Left lung (tissue), 14 donors: ENCODE measurements at places on chromosomes 6 and 20. TPM values are rescaled to one million over a fixed set of nuclear protein-coding genes. Genes with fewer than 3 reads are reported as not detected.

DNA sequence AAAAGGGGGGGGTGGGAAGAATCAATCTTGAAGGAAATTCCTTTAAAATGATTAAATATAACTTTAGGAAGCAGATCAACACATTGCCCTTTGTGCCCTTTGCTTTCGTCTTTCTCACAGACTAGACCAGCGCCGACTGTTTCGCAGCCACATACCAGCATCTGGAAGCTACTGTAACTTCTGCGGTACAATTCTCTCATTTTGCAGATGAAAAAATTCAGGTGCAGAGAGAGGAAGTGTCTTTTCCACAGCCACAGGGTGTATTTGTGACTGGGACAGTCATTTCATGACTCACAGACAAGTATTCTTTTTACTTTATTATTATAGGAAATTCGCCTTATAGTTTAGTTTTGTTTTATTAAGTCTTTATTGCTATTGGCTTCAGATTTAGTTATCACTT is 84.2 kb downstream of the UST start:
- no peak overlapping the region for H3K27ac ChIP-seq
- no peaks in the 10 kb centered on the region for H3K36me3 ChIP-seq
- no peak for DNase-seq
- no peaks in the 10 kb centered on the region for H3K27me3 ChIP-seq
- no peaks in the 10 kb centered on the region for H3K4me1 ChIP-seq

The TRDN gene
- 0.08 TPM for total RNA-seq

DNA sequence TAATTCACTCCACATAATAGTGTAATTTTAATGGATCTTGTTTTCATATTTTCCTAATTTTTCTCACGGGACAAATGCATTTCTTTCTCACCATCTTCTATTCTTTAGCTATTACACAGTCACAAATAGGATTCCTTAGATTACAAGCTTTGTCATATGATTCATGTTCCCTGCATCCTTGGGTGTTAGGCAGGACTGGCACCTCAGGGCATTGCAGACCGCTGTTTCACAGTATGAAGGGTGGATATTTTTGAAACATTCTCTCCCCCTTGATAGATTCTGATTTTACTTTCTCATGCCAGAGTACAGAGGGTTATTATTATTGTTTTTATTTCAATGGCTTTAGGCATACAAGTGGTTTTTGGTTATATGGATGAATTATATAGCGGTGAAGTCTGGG is 602.5 kb downstream of the PHF3 start:
- H3K27me3 ChIP-seq, result no peaks in the 10 kb centered on the region
- H3K4me3 ChIP-seq, result no peak overlapping the region

GRCh38 chr6:87701344-87701675 is 723 bp downstream of the AKIRIN2 start:
- peak overlapping the region; percentile 90 for H3K4me3 ChIP-seq
- peak; percentile 51 for DNase-seq
- H3K27ac ChIP-seq, result peak overlapping the region; percentile 100
- peaks cover 43% of the 10 kb centered on the region for H3K4me1 ChIP-seq
- no peaks in the 10 kb centered on the region for H3K27me3 ChIP-seq

The CENPW gene
- 8.5 TPM for total RNA-seq
